ENCODE measurements at places on chromosomes 12 and 14.

GRCh38 chr14:32841698-32842097, 97.0 kb upstream of the NPAS3 start:
- no peak for DNase-seq

DNA sequence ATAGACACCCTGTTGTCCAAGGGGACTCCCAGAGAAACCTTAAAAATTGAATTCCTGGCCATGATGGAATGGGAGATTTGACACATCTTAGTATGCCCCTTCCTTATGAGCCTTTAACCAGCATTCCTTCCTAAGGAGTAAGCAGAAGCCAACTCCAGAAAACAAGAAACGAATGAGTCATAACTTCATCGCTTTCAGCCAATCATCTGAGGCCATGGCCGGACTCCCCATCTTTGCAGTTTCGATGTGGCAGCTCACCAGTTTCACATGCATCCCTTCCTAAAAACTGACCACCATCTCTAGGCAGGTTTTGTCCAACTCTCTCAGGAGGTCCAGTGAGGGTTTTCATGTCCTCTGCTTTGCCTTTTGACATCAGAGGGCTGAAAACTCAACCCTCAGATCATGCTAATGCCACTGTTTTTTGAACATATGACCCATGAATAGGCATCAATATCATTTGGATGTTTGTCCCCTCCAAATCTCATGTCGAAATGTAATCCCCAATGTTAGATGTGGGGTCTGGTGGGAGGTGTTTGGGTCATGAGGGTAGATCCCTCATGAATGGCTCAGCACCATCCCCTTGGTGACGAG, 19.9 kb downstream of the DAAM1 start:
- no peak for DNase-seq

GRCh38 chr12:117890137-117890536, 78.7 kb downstream of the KSR2 start:
- no peak for DNase-seq

- DNase-seq = no peak
These were observed 120.5 kb downstream of the SLC25A47 start for GRCh38 chr14:100443603-100444002.

GRCh38 chr12:51329742-51330141, 5.8 kb upstream of the BIN2 start:
- DNase-seq = no peak

DNA sequence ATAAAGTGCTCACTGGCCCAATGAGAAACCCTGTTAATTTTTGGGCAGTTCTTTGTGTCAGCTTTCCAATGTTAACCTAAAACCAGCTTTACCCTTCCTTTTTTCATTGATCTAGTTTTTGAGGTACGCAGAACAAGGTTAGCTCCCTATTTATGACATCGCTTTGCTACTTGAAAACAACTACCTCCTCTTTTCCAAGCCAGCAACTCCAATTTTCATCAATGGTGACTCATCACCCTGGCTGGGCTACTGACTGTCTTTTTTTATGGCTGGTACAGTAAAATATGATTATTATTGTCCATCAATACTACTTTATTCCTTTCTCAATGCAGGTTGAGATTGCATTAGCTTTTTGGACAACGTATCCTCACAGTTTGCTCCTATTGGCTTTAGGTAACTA, 22.5 kb upstream of the AKAP6 start:
- no peak for DNase-seq

GRCh38 chr12:1633459-1633858, 4.4 kb downstream of the WNT5B start:
- no peak for DNase-seq

DNA sequence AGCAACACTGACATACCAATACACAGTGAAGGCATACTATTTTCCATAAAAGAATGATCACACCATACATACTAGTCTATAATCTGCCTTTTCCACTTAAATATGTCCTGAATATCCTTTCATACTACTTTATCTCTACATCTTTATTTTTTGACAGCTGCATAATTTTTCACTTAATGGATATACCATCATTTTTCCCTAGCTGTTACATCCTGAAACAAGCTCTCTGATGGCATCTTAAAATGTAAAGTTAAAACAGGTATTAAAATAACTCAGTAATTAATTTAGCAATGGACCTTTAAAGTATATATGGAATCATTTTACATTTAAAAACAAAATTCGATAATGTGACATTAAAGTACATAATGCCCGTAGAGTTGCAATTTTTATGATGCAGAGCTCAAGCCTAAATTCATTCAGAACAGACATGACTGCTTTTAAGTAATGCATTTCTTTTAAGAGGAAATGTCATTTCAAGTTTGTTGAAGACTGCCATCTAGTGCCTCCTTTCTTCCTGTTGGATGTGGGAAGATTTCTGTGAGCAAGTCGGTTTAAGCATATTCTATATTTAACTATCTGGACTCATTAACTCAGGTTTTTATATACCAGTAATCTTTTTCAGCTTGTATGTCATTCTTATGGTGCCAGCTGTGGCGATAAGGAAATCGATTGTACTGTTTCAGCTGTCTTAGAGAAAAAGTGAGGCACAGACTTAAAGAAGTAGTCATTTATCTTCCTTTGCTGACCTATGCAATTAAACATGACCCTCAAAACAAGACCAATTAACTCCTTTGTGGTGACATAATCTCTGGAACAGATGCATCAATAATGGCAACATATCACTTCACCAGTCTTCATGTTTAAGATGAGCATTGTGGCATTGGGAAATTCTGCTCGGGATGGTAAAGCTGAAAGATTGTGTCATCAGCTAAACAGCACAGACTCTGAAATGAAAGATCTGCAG, 20.3 kb downstream of the PRICKLE1 start:
- DNase-seq = no peak

DNA sequence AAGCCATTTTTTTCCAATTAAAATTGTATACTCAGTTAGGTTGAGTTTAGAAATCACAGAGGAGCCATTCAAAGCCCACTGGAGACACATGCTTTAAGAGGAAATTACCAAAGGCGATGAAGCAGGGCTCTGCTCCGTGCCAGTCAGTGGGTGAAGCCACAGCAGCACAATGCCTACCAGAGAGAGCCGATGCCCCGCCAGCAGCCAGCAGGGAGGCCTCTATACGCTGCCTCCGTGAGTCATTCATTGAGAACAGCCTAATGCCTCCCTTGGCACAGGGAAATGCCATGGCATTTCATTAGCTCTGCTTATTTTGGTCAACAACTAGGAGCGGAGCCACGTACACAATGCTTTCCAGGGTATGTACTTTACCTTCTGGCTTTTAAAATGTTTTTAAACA, 197.8 kb upstream of the FRMD6 start:
- DNase-seq = no peak

- no peak for DNase-seq
These were observed 97.7 kb downstream of the ESRRB start for GRCh38 chr14:76473481-76474263.

- no peak for DNase-seq
These were observed at the start of gene BRI3BP for GRCh38 chr12:124993626-124994436. Gene BRI3BP (plus strand): TSS chr12:124993645. CDS start chr12:124993791, 146 bp downstream.

DNA sequence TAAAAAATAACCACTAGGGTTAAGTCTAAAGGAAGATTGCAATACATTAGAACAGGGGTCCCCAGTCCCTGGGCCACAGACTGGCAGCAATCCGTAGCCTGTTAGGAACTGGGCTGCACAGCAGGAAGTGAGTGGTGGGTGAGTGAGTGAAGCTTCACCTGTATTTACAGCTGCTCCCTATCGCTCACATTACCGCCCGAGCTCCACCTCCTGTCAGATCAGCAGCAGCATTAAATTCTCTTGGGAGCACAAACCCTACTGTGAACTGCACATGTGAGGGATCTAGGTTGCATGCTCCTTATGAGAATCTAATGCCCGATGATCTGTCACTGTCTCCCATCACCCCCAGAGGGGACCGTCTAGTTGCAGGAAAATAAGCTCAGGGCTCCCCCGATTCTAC, 15.5 kb downstream of the ADGRD1 start:
- no peak for DNase-seq

DNA sequence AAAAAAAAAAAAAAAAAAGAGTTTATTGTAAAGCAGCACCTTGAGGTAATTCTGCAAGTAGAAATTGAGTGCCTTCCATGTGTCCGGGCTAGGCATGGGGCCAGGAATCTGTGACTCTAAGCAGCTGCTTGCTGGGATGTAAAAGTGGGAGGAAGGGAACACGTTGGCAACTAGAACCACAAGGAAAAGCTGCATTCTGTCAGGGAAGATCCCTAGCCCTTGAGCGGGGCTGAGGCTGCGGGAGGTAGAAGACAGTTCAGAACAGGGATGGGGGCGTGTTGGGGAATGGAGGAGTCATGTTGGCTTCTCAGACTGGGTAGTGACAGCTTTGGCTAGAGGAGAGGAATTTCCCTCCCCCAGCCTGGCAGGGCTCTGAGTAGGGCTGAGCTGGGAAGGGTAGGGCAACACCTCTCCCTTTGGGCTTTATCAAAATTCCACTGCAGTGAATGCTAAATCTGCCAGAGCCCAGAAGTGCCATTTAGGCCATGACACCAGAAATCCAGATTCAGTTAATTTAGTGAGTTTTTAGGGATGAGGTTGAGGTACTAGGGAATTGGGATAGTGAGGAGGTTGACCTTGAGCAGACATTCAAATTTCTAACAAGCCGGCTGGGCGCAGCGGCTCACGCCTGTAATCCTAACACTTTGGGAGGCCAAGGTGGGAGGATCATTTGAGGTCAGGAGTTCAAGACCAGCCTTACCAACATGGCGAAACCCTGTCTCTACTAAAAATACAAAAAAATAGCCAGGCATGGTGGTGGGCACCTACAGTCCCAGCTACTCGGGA, 3.4 kb upstream of the TRAFD1 start:
- DNase-seq = no peak

DNA sequence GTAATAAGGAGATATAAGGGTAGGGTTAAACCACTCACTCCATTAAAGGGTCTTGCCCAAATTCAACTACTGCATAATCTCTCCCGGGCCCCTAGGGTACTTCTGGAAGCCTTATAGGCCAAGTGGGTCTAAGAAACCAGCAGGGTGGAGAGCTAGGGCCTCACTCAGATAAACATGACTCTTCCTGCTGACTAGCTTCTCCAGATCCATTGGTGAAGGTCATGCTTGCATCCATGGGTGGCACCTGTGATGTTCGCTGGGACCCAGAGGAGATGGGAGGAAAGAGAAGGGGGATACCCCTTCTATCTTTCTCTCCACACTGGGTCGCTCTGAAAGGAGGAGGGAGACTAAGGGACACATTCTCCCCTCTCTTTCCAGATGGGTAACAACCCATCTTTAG, 36.1 kb upstream of the HIGD1C start:
- no peak for DNase-seq

GRCh38 chr12:131829791-131830334, 1.7 kb downstream of the MMP17 start:
- no peak for DNase-seq

- DNase-seq = no peak
These were observed 276.3 kb upstream of the CRY1 start for GRCh38 chr12:107369679-107370078.

- no peak for DNase-seq
These were observed 636 bp downstream of the DUSP6 start for GRCh38 chr12:89351489-89352241.

- DNase-seq = no peak
These were observed 210.6 kb upstream of the EGLN3 start for GRCh38 chr14:34161351-34162082.

DNA sequence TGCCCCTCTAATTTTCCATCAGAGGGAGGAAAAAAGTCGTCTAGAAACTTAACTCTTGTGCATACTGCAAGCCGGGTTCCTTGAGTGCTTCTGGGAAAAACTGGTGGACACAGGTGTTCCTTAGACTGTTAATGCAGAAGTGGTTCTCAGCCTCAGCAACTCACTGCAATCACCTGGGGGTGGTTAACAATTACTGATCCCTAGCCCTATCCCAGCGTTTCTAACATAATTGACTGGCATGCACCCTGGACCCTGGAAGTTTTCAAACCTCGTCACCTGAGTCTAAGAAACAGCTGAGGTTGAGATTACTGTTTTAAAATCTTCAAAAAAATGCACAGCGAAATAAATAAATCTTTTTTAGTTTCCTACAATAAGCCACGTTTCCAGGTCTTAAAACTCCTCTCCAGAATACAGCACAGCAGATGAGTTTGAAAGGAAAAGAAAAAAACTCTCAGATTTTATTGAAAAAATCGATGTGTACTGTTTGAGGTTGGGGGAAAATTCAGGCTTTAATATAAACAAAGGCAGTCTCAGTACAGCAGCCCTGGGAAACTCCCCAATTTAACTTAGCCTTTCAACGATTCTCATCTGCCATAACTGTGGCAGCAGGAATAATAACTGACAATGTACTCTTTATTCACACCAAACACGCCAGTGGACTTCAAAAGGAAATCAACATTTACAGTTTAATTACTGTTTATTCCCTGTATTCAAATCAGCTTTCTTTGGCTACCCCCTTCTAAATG, 45.4 kb downstream of the PHLDA1 start:
- DNase-seq = no peak

- no peak for DNase-seq
These were observed 108.6 kb downstream of the PPM1A start for GRCh38 chr14:60357551-60358149.

- no peak for DNase-seq
These were observed 55.2 kb downstream of the PTGER2 start for GRCh38 chr14:52369305-52369801.

DNA sequence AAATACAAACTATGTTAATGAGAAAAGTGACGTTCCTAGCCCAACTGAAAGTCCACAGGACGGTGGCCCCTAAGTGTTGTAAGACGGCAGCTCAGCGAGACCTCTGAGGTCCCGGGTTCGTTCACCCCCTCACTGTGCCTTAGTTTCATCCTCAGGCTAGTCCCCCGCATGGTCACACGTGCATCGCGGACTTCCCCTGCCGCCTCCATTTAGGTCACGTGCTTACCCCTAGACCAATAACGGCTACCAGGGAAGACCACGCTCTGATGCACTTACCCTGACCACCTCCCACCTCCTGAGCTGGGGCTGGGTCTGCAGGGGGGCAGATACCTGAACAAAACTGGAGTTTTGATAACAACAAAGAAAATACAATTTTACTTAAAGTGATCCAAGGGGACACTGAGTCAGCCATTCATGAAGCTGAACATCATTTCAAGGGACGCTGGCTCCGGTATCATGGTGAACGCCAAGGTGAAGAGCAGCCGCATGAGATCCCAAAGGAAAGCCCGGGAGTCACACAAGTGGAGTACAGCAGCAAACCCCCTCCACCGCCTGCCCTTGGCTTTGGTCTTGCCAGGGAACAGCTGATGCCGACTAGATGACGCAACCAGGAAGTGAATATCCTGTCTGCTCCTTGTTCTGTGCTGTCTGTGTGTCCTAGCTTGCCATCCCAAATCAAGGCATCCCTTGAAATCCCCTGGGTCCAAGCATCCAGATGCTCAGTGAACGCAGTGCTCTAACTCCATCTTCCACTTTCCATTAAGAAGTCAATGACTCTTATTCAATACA, 274.1 kb downstream of the PCNX1 start:
- no peak for DNase-seq

DNA sequence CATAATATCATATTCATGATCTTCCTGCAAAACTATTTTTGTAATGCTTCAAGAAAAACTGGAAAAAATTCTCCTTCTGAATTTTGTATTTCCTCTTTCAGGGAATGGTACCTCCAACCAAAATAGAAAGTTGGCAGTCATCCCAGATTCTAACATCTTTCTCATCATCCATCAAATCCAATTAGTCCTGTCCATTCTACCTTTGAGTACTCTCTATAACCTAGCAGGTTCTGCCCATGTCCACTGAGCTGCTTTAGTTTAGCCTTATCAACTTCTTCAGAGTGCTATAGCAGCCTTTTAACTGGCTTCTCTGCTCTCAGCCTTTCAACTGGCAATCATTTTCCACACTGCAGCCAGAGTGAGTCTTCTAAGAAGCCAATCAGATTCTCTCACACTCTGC, 236.2 kb downstream of the AKAP6 start:
- DNase-seq = no peak
